Mesendoderm (in vitro differentiated cells): ENCODE measurements at places on chromosomes 16 and 17.

GRCh38 chr17:80045703-80046102 lies 9.3 kb downstream of the CCDC40 start:
- DNase-seq, result no peak

GRCh38 chr17:30576326-30576861 lies 99.2 kb downstream of the GOSR1 start:
- no peak for DNase-seq

DNA sequence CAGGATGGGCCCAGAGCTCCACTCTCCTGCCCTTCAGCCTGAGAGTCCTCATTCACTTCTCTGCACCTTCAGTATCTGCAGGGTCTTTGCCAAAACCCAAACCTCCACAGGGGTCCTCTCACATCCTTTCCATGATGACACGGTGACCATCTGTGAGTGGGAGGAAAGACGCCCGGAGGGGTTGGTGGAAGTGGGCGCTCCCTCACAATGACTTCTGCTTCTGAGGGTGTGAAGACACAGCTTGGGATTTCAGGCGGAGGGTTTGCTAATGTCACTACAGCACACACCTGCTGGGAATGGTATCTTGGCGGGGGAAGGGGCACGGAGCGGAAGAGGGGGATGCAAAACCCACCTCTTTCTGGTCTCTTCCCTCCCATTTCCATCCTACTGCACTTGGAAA lies 115.1 kb upstream of the SDK2 start:
- DNase-seq, result no peak

GRCh38 chr17:55726440-55726839 lies 3.8 kb upstream of the TMEM100 start:
- no peak for DNase-seq

DNA sequence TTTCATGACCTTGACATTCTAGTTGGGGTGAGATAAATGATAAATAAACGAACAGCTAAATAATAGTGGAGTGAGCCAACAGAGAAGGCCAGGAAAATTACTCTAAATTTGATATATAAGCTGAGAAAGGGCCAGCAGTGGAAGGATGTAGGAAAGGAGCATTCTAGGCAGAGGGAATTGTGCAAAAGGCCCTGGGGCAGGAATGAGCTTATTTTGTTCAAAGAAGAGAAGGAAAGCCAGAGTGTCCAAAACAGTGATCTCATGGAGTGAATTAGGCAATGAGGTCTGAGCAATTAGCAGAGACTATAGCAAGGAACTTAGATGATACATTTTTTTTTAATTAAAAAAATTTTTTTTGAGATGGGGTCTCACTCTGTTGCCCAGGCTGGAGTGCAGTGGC lies 43.3 kb upstream of the CLEC19A start:
- DNase-seq, result no peak

DNA sequence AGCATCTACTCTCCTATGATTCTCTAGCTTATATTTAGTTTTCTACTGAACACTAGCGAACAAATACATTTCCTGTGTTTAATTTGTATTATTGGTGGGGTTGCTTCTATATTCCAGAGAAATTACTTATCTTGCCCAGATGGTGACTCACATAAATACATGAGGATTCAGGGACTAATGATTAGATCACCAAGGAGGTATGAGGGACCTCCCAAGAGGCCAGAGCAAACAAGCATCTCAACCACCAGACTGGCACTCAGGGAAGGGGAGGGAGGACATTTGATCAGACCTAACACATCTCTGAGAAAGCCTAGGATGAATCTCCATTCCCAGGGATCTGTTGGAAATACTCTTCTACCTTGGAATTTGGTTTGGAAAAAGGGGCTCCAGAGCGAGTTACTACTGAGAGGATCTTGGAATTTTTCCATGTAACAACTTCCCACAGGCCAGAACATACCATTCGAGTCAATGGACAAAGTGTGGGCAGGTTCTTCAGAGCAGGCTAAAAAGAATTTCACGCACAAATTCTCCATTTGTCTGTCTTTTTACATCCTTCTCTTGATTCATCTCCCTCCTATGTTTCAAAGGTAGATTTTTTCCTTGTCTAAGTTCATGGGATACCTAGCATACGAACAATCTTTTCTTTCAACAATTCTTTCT lies 262.6 kb upstream of the MYOCD start:
- DNase-seq, result peak; percentile 44

DNA sequence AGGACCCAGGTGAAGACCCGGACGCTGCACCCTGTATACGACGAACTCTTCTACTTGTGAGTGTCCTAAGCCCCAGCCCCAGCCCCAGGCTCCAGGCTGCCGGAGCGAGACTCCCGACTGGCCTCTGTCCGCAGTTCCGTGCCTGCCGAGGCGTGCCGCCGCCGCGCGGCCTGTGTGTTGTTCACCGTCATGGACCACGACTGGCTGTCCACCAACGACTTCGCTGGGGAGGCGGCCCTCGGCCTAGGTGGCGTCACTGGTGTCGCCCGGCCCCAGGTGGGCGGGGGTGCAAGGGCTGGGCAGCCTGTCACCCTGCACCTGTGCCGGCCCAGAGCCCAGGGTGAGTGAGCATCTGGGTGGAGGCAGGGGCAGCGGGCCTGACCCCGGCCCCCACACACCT lies 3.7 kb downstream of the TSR3 start:
- no peak for DNase-seq

DNA sequence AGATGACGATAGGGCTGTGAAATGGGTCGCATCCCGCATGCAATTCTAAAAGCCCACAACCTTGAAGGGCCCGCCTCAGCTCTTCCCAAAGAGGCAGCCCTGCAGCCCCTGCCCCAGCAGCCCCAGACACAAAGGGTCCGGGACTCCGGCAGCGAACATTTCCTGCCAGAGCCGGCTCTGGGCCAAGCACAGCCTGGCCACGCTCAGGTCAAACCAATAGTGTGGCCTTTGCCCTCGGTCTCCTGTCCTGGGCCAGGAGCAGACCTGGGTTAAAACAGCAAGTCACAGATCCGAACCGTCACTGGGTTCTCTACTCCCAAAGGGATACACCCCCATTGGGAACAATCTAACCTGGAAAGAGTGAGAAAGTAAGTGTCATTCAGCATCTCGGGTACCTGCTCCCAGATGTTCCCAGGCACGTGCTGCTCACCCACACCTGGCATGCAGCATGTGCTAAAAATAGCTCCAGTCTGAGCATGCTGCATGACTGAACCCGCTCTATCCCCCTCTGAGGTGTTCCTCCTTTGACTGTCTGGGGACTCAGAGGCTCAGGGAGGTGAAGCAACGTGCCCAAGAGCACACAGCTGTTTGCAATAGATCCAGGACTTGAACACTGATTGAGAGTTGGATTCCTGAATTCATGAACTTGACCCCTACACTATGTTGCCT lies 22.2 kb upstream of the ATP2A3 start:
- DNase-seq, result no peak

GRCh38 chr16:10511829-10512228 lies 68.6 kb downstream of the EMP2 start:
- DNase-seq, result no peak

DNA sequence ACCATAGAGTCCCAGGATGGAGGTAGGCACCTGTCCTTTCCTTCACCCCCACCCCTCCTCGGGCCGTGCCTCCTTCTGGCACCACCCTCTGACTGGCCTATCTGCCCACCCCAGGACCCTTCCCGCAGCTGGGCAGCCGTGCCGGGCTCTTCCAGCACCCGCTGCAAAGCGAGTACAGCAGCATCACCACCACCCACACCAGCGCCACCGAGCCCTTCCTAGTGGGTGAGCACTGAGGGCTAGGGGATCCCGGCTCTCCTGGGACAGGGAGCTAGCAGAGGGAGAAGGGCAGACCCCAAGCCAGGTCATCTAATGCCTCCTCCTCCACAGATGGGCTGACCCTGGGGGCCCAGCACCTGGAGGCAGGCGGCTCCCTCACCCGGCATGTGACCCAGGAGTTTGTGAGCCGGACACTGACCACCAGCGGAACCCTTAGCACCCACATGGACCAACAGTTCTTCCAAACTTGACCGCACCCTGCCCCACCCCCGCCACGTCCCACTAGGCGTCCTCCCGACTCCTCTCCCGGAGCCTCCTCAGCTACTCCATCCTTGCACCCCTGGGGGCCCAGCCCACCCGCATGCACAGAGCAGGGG lies 7.8 kb downstream of the GALK1 start:
- no peak for DNase-seq

GRCh38 chr16:69833357-69834282 lies 71.5 kb downstream of the WWP2 start:
- DNase-seq, result no peak

DNA sequence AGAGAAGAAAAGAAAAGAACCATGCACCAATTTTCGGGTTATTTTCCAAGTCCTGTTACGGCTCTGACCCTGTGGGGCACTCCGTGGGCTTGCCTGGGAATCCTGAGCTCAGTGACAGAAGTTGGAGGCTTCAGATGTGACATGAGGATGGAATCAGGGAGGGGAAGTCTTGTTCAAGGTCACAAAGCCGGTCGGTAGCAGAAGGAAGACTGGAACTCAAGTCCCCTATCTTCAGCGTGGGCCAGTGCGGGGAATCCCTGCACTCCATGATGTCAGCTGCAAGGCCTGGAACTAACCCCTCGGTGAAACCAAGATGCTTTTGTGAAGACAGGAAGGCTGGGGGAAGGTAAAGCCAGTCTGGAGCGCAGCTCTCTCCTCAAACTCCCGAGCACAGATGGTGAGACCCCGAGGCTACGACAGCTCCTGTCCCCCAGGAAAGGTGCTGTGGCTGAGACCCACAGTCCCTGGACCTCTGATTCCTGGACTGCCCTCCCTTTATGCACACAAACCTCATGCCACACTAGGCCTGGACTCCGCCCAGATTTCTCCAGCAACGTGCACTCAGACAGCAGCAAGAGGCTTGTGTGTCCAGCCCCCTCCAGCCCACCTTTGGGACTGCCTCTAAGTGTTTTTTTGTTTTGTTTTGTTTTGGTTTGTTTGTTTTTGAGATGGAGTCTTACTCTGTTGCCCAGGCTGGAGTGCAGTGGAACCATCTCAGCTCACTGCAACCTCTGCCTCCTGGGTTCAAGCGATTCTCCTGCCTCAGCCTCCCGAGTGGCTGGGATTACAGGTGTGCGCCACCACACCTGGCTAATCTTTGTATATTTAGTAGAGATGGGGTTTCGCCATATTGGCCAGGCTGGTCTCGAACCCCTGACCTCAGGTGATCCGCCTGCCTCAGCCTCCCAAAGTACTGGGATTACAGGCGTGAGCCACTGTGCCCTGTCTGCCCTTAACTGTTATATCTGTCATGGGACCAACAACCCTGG lies 5.5 kb upstream of the IL27 start:
- DNase-seq, result no peak

GRCh38 chr16:66287416-66287815 lies 79.1 kb upstream of the CDH5 start:
- DNase-seq, result no peak

DNA sequence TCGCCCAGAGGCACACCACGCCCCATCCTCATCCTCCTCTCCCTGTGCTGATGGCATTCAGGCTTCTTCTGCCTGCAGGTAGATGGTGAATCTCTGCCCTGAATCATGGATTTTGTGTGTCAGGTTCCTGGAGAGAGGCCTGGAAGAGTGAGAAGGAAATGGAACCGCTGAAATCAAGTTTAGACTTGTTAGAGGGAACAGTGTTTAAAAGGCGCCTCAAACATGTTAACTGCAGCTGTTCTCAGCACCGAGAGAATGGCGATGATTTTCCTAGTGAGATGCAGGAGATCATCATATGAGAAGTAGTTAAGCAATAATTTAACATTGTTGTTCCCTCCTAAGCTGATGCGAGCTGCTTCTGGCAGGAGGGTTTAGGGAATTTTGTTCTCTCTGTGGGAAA lies 744.4 kb upstream of the EEF2KMT start:
- no peak for DNase-seq

GRCh38 chr17:71168053-71168741 lies 952.6 kb upstream of the SOX9 start:
- no peak for DNase-seq
